Dorsolateral prefrontal cortex (tissue), 122 donors: ENCODE measurements at places on chromosomes 4 and X. TPM values are rescaled to one million over a fixed set of nuclear protein-coding genes. Genes with fewer than 3 reads are reported as not detected.

The FGB gene
- not detected for total RNA-seq

The SPANXA1 gene
- total RNA-seq, result not detected

The FMR1NB gene
- not detected for total RNA-seq

The PASD1 gene
- not detected for total RNA-seq

- DNase-seq, result no peak
Observed at GRCh38 chr4:60726779-60727178, 473.3 kb upstream of the ADGRL3 start.

DNA sequence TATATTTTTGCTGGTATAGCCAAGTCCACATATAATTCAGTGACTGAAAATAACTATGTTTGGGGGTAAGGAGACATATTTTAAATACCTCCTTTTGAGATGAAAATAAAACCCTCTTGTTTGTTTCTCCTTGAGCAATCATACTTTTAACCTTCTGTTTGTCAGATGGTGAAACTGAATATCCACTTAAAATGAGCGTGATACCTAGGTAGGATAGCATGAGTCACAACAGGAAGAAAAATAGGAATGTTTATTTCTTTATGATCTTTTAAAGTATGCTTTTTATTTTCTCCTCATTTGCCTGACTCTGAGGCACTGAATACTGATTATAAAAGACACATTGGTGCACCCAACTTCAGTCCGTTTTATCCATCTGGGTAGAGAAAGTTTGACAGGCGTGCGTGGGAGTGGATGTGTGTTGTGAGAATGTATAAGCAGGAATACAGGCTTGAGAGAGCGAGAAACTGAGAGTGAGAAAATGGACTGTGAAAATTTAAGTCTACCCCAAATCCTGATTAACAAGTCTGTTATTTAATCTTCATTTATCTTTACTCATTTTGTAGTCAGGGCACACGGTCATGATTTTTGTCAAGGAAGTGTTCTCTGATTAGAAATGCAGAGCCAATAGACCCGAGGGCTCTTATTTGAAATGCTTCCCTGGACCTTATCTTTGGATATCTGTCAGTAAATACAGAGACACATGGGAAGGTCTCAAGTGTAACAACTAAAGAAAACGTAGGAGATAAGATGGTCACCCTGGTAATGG lies 62.1 kb upstream of the ANTXR2 start:
- DNase-seq, result no peak

GRCh38 chr4:147596981-147597380 lies 20.2 kb upstream of the TMEM184C start:
- DNase-seq, result no peak

DNA sequence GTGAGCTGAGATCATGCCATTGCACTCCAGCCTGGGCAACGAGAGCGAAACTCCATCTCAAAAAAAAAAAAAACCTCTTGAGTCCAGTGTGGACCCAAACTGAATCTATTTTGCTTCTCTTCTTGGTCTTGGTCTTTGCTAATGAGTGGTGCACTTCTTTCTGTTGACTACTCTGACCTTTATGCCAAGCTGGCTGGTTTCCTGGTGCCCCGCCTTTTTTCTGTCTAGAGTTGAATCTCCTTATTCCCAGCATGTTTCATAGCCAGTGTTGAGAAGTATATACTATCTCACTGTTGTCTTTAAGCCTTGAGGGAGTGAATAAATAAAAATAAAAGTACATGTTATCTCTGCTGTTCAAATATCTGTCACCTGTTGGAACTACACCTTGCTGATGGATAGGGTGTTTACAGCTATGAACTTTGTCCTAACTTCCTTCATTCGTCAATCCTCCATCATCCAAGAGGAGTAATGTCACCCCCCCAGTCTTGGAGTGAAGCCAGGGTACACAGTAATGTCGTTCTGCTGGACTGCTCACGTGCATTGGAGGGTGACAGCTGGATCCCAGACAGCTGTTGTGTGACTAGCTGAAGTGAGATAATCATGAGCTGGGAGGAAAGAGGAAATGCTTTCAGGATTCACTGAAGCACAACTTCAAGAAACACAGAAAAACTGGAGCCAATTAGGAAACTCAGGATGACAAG lies 99.3 kb upstream of the PRKG2 start:
- no peak for DNase-seq

DNA sequence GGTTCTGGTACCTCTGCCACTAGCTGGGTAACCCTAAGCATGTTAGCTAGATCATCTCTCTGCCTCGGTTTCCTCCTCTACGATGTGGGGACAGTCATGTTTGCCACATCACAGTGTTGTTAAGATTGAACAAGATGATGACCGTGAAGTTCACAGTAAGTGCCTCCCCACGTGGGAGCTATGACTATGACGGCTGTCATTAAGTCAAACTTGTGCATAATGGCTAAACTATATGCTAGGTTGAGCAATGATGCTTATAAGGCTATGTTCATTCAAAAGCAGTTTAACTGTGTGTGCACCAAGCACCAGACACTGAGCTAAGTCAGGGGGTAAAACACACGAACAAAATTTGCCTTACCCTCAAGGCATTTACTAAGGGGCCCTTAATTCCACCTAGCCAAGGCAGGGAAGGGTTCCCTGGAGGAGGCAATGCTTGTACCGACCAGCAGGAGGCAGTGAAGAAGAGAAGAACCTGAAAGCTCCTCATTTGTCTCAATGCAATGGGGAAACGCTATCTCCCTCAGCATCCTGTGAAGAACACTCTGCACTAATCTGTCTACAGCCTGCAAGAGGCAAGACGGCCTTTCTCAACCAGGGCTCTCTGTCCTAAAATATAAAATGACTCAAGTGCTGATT lies 52.9 kb downstream of the MAP7D2 start:
- DNase-seq, result no peak

- DNase-seq, result no peak
Observed at GRCh38 chrX:49710744-49711319, 15.0 kb upstream of the PAGE1 start.

GRCh38 chr4:27789773-27790172 lies 929.1 kb downstream of the STIM2 start:
- DNase-seq, result no peak

DNA sequence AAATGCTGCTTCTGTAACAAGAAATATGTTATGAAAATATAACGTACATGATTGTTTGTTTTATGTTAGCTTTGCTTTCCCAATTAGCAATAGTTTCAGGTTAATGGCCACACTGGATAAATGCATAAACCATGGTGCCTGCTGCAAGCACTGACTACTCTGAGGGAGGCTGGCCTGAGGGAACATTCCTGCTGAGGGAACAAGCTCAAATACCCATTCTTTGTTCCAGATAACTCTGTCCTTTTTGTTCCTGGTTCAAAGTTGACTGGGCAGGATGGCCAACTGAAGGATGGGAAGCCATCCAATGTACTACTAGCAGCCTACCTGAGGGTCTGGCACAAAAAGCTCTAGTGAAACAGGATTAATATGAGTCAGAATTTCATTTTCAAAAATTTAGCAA lies 37.5 kb downstream of the NUP62CL start:
- no peak for DNase-seq

DNA sequence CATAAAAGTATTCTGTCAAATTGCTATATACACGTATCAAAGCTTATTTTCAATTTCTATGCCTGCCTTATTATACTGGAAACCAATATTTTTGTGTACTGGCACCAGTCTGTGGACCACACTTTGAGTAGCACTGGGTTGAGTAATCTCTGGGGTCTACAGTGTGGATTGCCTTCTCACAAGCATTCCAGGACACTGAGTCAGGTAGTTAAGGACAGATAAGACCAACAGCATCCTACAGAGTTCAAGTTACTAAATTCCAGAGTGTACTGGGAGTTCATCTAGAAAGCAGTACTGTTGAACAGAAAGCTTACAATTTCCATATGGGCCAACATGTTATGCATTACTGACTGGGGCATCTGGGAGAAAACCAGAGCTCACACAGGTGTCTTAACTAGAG lies 61.8 kb downstream of the VMA21 start:
- DNase-seq, result no peak

DNA sequence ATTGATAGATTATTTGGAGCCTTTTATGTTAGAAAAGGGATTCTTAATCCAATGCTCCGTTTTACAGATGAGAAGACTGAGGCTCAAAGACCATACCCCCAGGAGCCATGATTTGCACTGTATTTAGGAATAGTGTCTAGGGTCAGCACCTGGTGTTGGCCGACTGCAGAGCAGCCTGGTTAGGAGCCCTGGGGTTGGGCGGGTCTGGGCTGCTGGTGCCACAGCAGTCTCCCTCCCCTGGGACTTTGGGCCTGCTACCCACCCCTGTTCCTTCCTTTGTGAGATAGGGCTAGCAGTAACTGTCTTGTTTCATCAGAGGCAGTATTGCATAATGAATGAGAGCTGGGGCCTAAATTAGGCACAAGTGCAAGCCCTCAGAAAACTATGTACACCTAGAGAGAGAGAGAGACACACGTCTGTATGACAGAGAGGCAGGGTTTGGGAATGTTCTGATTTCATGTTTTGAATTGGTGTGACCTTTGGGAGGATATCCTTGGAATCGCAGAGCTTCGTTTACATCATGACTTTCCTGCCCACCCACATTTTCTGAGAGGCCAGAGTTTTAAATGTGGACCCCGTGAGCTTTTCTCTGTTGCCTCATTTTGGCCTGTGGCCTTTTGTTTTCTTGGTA lies 111.7 kb downstream of the PTTG2 start:
- DNase-seq, result no peak

DNA sequence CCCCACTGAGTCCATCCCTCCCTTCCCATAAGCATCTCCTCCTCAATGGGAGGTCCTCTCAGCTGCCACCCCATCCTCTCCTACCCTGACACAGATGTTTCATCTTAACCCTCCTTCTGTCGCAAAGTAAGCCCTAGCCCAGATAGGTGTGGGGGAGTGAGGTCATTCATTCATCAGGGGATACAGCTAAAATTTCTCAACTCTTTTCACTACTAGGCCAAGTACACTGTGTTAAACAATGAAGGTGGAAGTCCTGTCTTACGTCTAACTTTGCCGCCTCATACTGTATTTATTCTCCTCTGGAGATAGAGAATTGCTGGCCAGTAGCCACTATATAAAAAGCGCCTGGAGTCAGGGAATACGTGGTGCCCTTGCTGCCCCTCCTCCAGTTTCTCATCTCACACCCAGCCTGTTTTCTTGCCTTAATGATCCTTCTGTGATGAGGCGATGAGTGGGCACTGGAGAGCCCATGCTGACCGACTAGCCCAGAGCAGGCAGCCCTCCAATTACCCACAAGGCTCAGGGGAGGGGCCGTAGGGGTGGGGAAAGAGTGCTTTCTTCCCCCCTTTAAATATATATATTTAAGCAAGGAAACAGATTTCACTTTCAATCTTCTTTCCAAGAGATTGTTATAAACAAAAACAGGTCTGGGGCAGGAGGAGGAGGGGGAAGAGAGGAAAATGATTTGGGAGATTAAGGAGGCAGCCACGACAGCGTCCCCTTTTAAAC lies 149.5 kb downstream of the PJA1 start:
- no peak for DNase-seq

- DNase-seq, result no peak
Observed at GRCh38 chr4:174062831-174063230, 220.6 kb downstream of the FBXO8 start.

DNA sequence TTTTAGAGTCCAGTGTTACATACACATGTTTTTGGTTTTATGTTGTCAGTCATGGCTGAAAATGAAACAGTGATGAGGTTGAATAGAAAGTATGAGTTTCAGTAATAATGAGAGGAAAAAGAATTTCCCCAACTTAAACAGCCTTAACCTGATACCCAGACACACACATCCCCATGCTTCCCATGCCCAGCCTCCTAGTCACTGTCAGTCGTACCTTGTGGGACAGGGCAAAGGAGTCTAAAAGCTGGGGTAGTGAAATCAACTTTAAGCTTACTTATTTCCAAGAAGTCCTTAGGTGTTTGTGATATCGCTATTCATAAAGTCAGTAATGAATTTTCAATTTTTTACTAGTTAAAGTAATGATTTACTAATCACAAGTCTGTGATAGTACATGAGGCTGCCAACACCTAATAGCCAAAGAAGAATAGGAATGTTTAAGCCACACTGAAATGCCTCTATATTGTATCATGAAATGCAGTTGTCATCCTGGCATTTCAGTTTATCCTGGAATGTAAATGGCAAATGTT lies 24.3 kb upstream of the GPR34 start:
- no peak for DNase-seq

DNA sequence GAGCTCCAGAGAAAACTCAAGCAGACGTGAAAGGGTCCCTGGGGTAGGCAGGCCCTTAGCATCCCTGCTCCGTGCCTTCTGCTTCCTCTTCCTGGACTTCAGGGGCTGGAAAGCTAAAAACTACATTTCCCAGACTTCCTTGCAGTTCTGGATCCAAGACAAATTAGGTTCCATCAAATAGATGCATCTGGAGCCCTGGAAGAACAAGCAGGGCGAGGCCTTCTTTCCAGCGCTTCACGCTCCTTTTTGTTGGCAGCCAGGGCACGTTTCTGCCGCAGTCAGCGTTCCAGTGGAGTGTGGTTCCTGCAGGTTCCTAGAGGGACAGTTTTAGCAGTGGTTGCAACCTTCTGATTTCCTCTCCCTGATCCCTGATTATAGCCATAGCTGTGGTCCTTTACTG lies 53.6 kb upstream of the MSX1 start:
- DNase-seq, result no peak

DNA sequence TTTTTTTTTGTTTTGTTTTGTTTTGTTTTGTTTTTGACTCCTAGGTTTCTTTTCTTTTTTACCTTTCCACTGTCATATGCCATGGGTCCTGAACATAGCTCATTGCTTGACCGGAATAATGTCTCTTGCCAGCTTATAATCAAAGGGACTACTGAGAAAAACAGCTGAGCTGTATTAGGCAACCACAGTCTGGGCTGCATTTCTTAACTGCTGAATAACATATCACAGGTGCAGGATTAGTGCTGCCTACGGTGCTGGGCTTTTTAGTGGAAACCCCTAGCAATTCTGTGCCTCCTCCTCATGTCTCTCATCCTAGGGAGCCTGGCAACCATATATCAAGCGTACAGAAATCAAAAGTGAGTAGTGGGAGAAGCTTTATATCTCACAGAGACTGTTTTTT lies 333.5 kb downstream of the BMPR1B start:
- no peak for DNase-seq

GRCh38 chr4:17786567-17786966 lies 5.1 kb upstream of the FAM184B start:
- no peak for DNase-seq

DNA sequence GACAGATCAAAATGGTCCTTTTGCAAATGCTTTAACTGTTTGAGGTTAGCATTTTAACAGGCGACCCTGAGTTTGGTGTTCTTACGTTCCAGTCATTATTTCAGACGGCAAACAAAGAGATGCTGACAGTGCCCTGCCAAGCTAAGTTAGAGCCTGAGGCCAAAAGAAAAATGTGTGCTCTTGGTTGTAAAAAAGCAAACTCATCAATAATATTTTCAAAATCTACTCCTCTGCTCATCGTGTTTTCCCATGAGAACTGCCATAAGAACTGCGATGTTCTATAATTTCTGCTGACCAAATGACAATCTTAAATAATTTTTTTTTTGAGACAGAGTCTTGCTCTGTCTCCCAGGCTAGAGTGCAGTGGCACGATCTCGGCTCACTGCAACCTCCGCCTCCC lies 62.7 kb upstream of the BCLAF3 start:
- no peak for DNase-seq

DNA sequence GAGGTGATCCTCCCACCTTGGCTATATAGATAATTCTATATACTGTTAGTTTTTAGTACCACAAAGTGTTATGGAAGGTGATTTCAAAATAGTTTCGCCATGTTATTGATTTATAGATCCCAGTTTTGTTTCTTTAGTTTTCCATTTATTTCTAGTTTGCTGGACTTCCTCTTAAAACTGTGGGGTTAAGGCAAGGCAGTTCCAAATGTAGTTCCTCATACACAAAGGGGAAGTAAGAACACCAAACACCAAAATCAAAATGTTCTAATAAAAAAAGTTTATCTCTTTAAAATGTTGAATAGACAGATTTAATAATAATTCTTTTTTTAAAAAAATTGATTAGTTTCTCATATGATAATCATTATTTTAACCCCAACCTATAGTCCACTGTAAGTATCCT lies 6.8 kb upstream of the CISD2 start:
- no peak for DNase-seq
